Skin of body (tissue), 3 donors: ENCODE measurements at places on chromosomes 5 and 9. TPM values are rescaled to one million over a fixed set of nuclear protein-coding genes. Genes with fewer than 3 reads are reported as not detected.
A peak's percentile ranks its signal among the peaks of the same experiment; 100 is the strongest.

DNA sequence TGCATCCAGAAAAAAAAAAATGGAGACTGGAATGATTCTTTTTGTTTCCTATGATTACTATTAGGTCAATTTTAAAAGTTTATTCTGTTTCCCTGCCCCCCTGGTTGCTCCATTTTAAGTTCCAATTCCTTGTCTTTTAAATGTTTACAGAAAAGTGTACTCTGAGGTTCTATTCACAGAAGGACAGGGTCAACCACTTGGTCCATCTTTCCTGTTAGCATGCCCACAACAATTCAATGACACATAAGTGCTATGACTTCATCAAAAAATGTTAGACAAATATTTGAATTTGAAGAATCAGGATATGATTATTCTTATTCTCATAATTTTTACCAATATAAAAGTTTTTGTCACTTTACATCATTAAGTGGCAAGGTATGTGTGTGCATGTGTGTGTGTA is 123.7 kb downstream of the PDE4D start:
- DNase-seq: no peak

DNA sequence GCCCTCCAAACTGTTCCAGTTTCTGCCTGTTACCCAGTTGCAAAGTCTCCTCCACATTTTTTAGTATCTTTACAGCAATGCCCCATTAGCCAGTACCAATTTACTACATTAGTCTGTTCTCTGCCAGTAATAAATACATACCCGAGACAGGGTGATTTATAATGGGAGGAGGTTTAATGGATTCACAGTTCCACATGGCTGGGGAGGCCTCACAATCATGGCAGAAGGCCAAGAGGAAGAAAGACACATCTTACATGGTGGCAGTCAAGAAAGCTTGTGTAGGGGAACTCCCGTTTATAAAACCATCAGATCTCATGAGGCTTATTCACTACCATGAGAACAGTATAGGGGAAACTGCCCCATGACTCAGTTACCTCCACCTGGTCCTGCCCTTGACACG is 600.7 kb upstream of the CDH6 start:
- no peak for DNase-seq

DNA sequence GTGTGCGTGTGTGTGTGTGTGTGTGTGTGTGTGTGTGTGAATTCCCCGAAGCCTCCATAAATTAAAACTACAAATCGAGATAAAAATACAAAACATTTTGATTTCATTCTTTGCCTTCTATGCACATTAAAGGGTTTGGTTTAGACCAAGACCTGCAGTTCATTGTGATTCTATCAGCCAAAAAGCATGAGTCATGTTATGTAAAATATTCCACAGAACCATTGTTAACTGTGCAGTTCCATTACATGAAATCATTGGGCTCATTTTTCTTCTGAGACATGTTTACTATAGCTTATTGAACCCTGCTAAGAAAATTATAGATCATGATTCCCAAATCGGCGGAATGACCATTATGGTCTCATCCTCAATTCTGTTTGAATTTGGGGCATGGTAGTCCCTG is 11.7 kb downstream of the CAVIN4 start:
- DNase-seq: no peak

The NUTM2G gene
- total RNA-seq: not detected

The PHYHD1 gene
- 13.5 TPM for total RNA-seq

- DNase-seq: no peak
Measured at GRCh38 chr5:56330167-56330566, 97.0 kb upstream of the ANKRD55 start.

DNA sequence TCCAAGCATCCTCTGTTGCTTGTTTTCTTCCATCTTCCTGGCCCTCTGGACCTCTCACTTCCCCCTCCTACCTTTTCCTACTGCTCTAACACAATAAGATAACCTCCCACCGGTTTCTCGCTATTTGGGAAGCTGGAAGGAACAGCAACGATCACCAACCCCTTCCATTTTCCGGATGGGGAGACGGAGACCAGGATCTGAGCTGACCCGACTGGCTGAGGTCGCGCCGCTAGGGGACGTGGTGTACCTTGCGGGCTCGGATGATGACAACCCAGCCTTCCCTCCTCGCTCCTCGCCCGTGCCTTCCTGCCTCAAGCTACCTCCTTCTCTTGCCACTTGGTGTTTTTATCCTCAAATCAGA is 1.9 kb downstream of the LPAR1 start:
- DNase-seq: no peak

DNA sequence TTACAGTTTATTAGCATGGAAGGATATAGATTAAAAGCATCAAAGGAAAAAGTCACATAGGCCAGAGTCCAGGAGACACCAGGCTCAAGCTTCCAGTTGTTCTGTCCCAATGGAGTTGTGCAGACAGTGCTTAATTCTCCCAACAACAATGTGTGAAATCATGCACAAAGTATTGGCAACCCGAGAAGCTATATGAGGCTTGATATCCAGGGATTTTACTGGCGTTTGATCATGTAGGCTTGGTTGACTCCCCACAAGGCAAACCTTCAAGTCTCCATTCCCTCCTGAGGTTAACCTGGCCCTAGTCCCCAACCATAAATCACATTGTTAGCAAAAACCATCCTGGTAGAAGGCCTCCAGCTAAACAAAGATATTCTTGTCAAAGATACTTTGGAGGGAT is 141.5 kb downstream of the ADAMTS19 start:
- DNase-seq: no peak

GRCh38 chr5:116577064-116577788 is 2.6 kb upstream of the SEMA6A start:
- peak; percentile 5 for DNase-seq

DNA sequence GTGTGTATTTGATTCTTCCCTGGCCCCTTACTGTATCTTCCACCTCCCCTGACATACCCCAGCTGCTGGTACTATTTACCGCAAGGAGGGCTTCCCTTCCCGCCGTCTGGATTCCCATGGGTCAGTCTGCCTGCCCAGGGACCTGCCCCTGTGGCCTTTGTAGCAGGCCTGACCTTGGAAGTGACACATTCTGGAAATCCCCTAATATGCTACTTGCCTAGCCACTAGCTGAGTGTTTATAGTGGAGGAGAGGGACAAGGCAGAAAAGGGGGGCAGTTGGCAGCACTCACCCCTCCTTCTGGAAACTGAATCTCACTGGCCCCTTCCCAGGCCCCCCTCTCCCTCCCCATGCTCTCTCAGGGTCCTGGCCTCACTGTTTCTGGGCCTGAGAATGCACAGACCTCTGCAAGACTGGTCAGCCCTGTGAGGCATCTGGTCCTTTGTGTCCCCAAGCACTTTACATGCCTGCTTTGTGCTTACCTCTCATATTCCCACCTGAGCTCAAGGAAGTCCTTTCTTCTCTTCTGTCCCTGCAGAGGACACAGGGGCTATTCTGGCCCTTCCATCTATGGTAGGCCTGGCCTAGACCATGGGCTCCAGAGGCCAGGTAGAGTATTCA is 8.2 kb upstream of the CCL21 start:
- DNase-seq: no peak

- DNase-seq: no peak
Measured at GRCh38 chr5:137461391-137462264, 37.5 kb downstream of the SPOCK1 start.

DNA sequence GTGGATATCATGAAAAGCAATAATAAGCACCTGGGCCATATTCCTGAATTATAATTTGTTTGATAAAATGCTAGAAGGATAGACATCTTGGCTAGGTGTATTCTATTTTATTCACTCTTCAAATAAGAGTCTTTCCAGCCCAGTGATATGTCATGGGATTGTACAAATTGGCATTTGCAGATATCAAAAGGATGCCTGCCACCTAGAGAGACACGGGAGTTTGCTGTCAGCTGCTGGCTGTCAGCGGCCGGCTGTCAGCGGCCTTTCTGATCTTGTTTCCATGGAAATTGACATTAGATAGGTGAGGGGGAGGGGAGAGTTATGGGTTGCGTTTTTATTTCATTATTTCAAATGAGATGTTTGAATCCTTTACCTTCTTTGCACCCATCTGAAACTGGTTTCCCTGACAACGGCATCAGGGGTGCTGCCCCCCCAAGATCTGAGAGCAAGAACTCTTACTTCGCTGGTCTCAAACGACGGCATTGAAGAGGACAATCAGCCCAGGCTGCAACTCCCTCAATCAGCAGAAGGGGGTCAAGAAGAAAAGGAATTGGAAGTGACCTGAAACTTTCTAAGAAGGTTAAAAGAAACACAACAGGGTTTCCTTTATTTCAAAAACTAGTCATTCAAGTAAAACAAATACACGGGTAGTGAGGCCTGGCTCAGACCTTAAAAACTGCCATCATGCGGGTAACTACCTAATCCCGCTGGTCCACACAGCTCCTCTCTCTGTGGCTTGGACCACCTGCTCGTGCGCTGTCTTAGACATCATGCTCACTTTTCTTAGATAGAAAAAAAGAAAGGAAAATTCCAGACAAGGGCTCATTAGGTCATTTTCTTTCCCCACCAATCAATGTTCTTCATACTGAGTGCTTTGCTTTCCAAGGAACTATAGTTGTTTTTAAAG is 115.7 kb downstream of the TLE1 start:
- no peak for DNase-seq

DNA sequence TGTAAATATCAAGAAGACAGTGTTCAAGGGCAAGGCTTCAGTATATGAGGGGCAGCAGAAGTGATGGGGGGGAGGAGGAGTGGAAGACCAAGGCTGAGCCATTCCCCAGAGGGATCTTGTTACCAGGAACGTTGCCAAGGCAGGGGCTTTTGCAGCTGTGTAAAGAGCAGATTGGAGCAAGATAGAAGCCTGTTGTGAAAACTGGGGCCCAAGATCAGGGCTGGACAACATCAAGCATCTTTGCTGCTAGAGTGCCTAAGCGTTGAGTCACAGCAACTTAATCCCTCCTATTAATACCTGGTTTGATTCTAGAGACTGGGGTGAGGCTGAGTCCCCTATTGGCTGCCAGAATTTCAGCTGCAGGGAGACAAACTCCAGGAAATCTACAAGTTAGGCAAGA is 18.4 kb upstream of the ERCC6L2 start:
- DNase-seq: peak; percentile 34

DNA sequence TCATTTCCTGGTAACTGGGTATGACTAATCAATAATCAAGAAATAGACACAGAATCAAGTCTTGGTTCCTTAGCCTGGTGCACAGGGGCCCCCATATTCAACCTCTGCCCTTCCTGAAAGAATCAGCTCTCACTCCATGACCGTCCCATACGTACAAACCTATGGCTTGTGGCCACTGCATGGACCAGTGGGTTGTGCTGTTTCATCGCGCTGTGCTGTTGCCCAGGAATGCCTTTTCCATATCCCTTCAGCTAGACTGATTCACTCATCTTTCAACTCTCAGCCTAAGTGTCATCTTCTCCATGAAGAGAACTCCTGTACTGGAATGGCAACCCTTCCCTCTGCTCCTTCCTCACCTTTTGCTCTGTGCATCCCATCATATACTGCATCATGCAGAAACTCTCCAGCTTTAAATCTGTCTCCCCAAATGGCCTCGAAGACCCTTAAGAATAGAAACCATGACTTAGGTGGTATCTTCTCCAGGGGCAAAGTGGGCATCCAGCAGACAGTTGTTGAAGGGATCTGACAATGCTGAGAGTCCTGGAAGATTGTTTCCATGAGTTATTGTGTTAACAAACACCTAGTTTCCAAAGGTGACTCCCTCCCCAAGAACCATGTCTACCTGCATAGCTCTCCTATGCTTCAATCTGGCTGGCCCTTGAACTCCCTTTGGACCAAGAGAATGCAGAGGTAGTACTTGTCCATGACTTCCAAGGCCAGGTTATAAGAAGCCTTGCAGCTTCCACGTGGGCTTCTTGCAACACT is 180.8 kb downstream of the ACTL7B start:
- DNase-seq: no peak

The PCDHA7 gene
- 0.30 TPM for total RNA-seq

The KCNV2 gene
- total RNA-seq: not detected

GRCh38 chr5:97194366-97194765 is 11.3 kb upstream of the RIOK2 start:
- DNase-seq: no peak

The GAPT gene
- 1.2 TPM for total RNA-seq

DNA sequence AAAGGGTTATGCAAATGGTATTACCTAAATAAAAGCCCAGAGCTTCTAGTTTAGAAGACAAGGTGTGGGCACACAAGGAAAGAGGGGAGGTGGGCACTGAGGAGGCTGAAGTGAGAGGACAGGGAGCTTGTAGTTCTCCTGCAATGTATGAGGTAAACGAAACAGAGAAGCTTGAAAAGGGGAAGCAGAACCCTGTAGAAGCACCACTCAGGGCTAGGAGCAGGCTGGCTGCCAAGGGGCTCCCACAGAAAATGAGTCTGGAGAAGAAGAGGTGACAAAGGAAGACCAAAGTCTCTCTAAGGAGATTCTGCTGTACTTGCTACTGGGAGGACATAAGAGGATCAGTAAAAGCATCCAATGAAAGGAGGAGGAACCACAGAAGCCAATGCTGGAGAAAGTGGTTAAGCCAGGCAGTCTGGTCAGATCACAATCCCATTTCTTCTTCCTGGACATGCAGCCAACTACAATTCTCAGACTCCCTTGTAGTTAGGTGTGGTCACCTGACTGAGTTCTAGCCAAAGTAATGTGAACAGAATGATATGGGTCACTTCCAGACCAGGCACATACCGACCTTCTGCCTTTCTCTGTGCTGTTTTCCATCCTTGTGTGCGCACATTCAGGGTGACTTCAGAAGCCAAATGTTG is 174.5 kb upstream of the MAP3K1 start:
- no peak for DNase-seq

The SPATA31D1 gene
- not detected for total RNA-seq

DNA sequence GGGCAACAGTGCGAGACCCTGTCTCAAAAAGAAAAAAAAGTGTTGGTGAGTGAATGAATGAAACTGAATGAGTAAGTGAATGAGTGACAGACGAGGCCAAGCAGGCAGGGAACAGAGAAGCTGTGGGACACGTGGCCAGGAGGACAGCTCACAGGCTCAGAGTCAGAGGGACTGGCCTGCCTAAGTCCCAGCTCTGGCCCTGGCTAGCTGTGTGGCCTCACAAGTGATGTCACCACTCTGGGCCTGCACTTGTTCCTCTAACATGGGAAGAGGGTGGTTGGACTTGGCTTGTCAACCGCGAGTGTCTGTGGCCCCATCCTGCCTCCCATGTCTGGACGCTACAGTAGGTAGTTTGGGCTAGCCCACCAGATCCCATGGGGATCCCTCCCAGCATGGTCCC is 4.7 kb upstream of the PLPP7 start:
- DNase-seq: no peak

The CDH12 gene
- total RNA-seq: 4.8 TPM

The GRIA1 gene
- 2.5 TPM for total RNA-seq

The CBY3 gene
- total RNA-seq: not detected

DNA sequence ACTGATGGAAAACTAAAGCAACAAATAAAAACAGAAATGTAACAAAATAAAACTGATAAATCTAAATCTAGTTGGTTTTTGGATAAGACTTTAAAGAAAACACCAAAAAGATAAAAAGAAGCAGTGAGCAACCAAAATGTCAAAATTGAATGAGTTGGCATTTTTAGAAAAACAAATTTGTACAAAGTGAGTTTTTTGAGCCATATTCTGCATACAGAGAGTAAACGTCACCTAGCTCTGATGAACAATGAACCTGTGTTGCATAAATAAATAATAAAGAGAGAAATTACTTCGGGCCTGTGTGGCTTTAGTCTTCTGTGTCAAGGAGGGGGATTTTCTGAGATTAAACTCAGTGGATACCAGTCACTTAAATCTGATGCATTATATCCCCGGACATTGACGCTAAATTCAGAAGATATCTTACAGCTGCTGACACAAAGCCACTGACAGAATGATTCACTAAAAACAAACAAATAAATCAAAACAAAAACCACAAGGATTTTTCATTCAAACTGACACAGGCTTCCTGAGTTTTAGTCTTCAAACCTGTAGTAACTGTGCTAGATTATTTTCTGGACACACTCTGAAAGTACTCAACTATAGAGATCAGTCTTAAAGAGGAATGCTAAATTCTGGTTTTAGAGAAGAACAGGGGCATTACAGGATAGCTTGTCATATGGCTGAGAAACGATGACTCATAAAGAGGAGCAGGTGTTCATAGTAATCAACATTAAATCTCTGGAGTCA is 403.5 kb upstream of the ST8SIA4 start:
- no peak for DNase-seq
